ENCODE measurements at places on chromosomes 7 and 10.

GRCh38 chr10:58993480-58994221 lies 182.8 kb upstream of the PHYHIPL start:
- DNase-seq, result no peak

DNA sequence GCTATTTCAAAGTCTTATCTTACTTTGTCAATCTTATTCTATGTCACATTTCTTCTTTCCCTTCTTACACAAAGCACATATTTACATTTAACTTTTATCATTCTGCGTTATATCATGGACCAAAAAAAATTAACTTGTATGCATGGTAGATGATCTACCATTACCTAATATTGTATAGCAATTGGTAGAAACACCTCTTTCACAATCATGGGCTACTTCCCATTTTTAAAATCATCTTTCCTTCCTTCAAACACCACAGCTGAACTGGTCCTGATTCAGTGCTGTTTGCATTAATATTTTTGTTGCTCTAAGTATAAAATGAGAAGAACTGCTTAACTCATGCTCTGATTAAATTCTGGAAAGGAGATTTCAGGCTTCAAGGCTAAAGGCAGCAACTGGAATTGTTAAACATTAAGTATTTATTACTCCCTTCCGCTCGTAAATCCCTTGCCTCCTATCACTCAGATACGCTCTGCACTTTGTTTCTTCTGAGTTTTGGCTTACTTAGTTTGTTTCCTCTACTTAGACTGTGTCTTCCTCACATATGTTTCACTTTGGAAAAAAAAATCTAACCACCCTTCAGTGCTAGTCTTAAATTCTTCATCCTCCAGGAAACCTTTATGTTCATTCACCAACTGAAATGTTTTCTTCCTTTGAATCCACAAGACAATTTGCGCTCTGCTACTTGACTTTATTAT lies 901.4 kb downstream of the PCDH15 start:
- DNase-seq, result no peak

DNA sequence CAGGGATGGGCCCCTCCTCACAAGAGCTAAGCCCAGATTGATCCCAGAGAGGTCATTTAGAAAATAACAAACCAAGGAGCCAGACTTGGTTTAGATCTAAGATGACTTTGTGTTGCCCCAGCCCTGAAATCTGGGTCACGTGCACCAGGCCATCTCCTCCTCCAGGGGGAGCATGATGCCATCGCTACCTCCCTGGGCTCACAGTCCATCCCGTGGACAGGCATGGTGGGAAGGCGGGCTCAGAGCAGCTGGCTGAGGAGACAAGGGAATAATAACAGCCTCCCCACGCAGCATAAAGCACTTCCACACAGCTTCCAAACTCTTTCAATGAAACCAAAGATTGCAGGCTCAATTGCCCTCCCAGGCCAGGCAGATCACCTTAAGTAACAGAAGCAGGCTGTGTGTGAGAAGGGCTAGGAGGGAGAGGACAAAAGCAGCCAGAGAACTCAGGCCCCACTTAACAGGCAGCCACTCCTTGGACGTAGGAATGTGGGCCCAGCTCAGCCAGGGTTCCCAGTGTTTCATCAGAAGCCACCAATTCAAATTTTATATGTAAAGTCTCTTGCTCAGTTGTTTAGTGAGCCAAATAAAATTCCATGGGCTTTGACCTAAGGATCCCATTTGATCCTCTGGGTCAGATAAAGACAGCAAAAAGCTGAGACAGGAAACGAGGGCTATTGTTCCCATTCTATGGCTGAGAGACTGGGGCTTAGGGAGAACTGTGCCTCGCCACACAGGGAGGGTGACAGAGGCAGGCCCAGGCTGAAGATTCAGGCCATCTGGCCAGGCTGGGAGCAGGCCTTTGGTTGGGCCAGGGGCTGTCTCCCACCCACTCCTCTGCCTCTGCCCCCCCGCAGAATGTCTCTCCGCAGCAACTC lies 100.2 kb downstream of the COL13A1 start:
- DNase-seq, result no peak

DNA sequence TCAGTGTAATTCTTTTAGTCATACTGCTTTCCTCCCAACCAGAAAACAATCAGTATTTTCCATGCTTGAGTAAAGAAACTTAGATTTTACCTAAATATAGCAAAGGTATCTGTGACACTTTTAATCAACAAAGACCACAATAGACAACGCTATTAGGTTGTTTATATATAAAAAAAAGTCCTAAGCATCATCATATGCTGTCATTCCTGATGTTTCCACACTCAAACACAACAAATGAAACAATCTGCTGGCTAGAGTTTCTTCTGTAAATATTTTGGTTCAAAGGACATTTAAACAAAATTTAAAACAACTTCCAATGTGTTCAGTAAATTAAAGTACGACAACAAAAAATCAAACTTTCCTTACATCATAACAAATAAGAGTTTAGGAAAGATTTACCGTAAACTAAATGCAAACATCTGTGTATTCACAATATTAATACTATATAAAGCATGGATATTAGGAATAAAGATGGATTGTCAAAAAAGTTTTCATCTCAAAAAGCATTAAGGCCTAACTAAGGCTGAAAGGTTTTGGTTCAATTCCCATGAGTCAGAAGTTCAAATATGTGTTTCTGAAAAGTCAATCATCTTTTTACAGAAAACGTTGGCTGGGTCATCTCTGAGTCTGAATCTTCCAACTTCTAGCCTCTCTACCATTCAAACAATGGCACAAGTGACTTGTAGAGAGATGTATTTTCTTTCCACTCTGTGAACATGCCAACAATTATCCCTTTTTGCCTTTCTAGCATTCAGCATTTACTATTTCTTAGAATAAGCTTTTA lies 157.1 kb downstream of the CRPPA start:
- no peak for DNase-seq

- DNase-seq, result no peak
Measured at GRCh38 chr7:79217468-79217867, 236.0 kb downstream of the MAGI2 start.

GRCh38 chr10:19577381-19577780 lies 238.9 kb upstream of the PLXDC2 start:
- no peak for DNase-seq

GRCh38 chr10:49319206-49319605 lies 20.2 kb downstream of the C10orf71 start:
- no peak for DNase-seq

DNA sequence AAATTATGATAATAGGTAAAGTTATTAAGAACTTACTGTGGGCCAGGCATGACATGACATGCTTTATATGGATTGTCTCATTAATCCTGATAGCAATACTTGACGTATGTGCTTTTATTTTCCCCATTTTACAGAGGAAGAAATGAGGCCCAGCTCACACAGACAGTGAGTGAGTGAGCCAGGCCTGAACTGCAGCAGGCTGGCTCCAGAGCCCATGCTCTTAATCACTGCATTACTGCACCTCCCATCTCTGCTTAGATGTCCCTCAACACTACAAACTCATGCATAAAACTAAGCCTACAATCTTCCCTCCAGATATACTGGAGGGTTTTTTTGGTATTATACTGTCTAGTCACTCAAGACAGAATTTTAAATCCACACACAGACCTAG lies 68.5 kb upstream of the OSBPL3 start:
- no peak for DNase-seq

- no peak for DNase-seq
Measured at GRCh38 chr7:13827716-13828115, 161.8 kb downstream of the ETV1 start.

DNA sequence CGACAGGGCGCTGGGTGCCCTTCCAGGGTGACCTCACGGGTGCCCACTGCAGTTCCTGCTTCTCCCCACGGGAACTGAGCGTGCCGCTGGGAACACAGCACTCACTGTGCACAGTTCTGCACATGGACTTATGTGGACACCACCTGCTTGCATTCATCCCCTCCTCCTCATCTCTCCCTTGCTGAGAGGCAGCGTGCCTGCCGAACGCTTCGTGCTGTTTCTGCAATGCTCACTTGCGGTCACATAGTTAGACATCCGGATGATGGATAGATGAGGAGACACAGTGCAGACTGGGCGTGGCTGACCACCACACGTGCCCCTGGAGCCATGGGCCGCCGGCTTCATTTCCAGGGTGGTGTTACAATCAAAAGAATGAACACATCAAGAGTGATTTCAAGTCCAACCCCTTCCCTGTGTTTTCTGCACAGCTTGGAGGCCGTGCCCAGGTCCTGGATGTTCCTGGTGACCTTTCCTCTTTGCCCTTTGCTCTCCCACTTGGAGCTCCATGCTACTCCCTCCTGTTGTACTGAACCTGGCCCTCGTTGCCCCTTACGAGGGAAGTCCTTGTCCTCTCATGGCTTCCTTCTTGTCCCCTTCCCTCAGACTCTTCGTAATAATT lies 119.4 kb downstream of the VIPR2 start:
- DNase-seq, result no peak

GRCh38 chr7:98338441-98338840 lies 57.0 kb downstream of the BRI3 start:
- no peak for DNase-seq

GRCh38 chr7:115449689-115450088 lies 527.8 kb downstream of the MDFIC start:
- DNase-seq, result peak; percentile 20

- DNase-seq, result no peak
Measured at GRCh38 chr7:139873593-139874301, 44.7 kb downstream of the TBXAS1 start.

- DNase-seq, result no peak
Measured at GRCh38 chr7:19095353-19095860, 22.0 kb downstream of the TWIST1 start.

GRCh38 chr10:132207536-132208461 lies 21.1 kb downstream of the DPYSL4 start:
- DNase-seq, result no peak

- no peak for DNase-seq
Measured at GRCh38 chr7:79452032-79452494, 1.4 kb downstream of the MAGI2 start.

DNA sequence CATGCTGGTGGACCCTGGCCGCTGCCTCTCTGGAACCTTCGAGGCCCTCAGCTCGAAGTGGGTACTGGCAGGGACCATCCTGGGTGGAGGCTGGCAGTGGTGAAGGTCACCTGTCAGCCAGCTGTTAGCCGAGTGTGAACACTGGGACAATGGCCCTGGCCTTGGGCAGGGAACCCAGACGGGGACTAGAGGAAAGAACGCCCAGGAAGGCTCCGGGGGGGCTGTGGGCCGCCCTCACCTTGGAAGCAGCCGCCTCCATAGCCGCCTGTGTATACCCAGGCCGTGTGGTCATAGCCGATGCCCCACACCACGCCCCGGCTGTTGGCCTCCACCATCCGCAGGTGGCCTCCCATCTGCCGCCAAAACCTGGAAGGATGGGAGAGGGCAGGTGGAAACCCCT lies 17.6 kb downstream of the BHLHA15 start:
- DNase-seq, result no peak

DNA sequence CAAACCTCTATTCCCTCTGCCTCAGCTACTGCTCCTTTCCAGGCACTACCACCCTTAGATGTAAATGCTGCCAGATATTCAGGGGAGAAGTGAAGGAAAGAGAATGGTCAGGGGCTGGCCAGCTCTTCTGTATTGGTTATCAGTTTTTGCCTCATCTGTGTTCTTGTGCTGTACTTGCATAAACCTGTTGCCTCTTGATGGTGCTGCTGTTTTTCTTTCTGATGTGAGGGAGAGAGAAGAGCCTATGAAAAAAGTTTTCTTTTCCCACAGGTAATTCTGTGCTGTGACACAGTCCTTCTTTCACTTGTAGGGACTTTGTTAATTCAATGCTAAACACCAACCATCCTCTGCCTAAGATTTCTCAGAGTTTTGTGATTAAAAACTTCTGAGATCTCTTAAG lies 57.5 kb downstream of the STK31 start:
- DNase-seq, result no peak

DNA sequence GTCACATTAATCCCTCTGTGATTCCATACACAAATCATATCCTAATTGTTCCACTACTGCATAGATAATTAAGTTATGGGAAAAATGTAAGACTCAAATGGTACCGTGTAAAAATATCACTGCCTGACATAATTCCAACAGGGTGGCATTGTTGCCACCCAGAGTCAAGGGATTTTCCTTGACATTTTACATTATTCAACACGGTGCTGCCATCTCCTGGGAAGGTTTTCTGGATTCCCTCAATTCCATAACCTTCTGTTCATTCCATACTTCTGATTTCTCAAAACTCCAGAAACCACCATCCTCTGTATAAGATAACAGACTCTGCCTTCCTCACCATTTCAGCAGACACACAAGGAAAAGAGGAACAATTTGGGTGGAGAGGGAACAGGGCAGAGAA lies 495.9 kb downstream of the XPNPEP1 start:
- DNase-seq, result no peak

- no peak for DNase-seq
Measured at GRCh38 chr7:132526111-132526740, 50.0 kb downstream of the PLXNA4 start.

DNA sequence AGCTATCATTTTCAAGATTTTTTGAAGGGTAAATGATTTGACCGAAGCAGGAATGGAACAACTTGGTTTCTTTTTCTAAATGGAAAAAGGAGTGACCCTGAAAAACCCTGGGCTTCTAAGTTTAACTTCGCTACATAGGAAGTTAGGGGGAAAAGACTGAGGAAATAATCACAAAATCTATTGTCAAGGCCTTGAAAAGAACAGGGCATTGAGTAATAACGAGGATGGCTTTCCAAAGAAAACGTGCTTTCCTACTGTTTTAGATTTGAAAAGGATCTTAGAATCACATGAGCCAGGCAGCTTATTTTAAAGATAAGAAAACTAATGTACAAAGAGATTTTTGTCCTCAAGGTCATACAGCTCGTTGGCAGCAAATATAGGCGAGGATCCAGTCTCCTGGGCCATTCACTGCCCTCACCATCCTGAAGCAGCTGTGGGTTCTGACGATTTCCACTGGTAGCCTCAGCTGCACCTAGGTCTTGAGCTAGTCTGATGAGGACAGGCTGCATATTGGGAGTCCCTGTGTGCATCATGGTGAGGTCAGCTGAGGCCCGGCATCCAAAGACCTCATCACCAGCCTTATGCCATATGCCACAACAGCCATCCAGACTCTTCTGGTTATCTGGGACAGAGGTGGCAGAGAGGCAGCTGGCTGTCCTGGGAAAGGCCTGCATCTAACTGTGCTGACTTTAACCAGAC lies 384.7 kb upstream of the NRP1 start:
- DNase-seq, result no peak

DNA sequence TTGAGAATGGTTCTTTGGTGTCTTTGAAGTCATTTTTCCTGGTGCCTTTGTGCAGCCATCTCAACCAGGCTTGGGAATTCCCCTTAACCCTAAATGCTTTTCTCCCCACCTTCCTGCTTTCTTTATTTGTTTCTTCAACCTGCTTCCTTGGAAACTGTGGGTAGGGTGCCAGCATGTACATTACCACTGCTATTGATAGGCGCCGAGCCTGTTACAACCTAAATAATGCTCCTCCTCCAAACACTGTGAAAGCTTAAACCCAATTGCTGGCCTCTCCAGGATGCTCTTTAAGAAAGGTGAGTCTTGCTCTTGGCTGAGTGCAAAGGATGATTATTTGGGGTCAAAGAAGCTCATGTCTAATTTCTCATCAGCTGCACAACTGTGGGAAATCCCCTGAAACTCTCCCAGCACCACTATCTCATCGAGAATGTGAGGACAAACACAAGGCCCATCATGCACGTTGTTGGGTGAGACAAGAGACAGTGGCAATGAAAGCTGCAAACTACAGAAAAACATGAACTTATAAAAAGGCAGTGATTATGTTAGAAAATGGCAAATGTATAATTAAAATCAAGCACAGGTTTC lies 285.5 kb upstream of the IGFBP3 start:
- no peak for DNase-seq

GRCh38 chr7:83484266-83484665 lies 164.7 kb downstream of the SEMA3E start:
- DNase-seq, result no peak

Measured in naive B cell (primary cell).